ENCODE measurements at places on chromosomes 2 and 18. TPM values are rescaled to one million over a fixed set of nuclear protein-coding genes. Genes with fewer than 3 reads are reported as not detected.

The TMEM37 gene
- polyA plus RNA-seq: 4.7 TPM

The CFC1 gene
- 21.4 TPM for polyA plus RNA-seq

The HNRNPLL gene
- polyA plus RNA-seq: 53.2 TPM

The IL36G gene
- polyA plus RNA-seq: 0.29 TPM

The IFT172 gene
- 40.1 TPM for polyA plus RNA-seq

DNA sequence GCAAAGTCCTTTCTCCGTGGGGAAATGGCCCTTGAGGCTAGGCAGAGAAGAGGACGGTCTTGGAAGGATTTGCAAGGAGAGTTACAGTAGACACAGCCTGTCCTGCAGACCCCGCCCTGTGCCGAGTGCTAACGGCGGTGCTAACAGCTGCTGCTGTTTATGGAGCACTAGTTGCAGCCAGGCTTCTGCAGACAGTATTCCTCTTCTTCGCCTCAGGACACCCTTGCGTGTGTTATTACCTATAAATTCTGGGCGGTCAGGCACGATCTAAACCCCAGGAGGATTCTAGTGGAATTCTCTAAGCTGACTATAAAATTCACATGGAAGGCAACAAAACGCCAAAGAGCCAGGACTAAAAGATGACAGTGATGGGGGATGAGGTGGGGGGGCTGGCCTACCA is 139.8 kb downstream of the GLI2 start:
- no peak overlapping the region for H3K4me3 ChIP-seq
- no peak overlapping the region for H3K27ac ChIP-seq
- no peaks in the 10 kb centered on the region for H3K36me3 ChIP-seq
- peaks cover 6% of the 10 kb centered on the region for H3K27me3 ChIP-seq
- peak; percentile 66 for DNase-seq

DNA sequence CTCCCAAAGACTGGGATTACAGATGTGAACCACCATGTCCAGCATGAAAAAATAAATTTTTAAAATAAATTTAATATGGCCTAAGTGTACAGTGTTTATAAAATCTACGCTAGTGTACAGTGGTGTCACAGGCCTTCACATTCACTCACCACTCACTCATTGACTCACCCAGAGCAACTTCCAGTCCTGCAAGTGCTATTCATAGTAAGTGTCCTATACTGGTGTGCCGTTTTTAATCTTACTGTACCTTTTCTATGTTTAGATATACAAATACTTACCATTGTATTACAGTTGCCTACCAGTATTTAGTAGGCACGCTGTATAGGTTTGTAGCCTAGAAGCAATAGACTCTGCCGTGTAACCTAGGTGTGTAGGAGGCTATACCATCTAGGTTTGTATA is 291.6 kb upstream of the STON1 start:
- no peak for DNase-seq
- H3K36me3 ChIP-seq: no peaks in the 10 kb centered on the region
- H3K4me1 ChIP-seq: no peaks in the 10 kb centered on the region
- H3K27me3 ChIP-seq: no peaks in the 10 kb centered on the region
- no peak overlapping the region for H3K27ac ChIP-seq
- H3K4me3 ChIP-seq: no peak overlapping the region

GRCh38 chr2:127531221-127531648 is 4.2 kb upstream of the MYO7B start:
- no peak overlapping the region for H3K27ac ChIP-seq
- DNase-seq: no peak
- H3K4me3 ChIP-seq: no peak overlapping the region

DNA sequence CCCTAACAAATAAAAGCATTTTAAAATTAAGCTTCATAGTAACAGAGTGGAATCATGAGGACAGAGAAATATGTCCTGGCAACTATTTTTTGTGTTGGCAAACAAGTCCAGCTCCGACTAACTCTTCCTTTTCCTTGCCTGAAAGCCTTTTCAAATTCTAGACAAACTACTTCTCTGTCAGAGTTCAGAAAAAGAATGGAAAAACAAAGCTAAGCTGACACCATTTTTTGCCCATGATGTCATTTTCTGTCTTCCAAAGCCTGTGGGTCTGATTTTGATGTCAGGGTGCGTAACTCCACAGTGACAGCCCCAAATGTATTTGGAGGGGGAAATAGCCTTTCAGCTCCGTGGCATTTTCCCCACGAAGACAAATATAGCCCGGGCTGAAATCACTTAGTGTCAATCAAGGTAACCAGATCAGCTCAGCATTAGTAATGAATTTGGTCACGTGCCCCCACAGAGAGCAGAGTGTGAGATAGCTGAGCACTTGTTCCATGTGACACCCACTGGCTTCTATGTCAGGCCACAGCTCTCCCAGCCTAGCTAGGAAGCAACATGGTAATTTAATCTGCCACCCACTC is 233.0 kb upstream of the SIX2 start:
- peaks cover 4% of the 10 kb centered on the region for H3K4me1 ChIP-seq
- H3K36me3 ChIP-seq: no peaks in the 10 kb centered on the region
- no peaks in the 10 kb centered on the region for H3K27me3 ChIP-seq
- no peak overlapping the region for H3K4me3 ChIP-seq

- H3K27me3 ChIP-seq: no peaks in the 10 kb centered on the region
- H3K4me1 ChIP-seq: no peaks in the 10 kb centered on the region
- no peak overlapping the region for H3K4me3 ChIP-seq
- H3K36me3 ChIP-seq: no peaks in the 10 kb centered on the region
- DNase-seq: no peak
These were observed 167.4 kb downstream of the SP3 start for GRCh38 chr2:173797586-173798263.

DNA sequence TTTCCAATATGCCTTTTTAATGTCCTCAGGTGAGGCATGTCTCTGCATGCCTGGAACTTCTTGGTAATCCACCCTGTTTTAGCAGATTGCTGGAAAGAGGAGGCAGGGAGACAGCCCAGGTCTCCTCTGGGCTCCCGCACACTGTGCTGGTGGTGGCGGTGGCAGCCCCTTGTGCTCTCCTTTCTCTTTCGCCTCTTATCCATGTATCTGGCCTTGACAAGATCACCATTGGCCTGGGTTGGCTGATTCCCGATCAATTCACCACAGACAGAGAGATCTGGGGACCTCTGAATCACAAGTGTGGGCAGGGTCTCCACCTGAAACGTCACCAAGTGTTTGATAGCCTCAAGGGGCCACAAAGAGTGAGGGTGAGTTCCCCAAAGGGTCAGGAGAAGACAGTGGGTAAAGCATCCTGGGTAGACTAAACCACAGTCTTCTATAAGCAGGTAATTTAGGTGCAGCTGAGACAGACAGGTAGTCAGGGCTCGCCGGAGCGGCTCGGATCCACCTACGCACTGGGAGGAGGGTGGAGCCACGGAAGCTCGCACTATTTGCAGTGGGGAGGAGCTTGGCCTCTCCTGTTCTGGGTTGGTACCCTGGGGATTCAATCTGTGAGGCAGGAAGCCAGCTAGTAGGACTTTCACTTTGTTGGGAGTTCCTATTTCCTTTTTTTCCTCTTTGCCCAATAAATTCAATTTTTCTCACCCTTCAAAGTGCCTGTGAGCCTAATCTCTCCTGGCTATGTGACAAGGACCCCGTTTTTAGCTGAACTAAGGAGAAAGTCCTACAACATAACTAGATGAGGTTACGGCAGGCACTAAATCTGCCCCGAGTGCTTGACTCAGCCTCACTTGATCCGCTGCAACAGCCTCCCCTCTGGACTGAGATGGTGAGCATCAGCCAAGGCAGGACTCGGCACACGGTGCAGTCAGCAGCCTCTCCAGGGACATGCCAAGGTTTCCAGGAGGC is 57.6 kb downstream of the SLC4A3 start:
- no peak for DNase-seq
- peaks cover 6% of the 10 kb centered on the region for H3K4me1 ChIP-seq
- H3K27ac ChIP-seq: no peak overlapping the region
- H3K4me3 ChIP-seq: peak overlapping the region; percentile 16

GRCh38 chr18:25136416-25137196 is 215.4 kb downstream of the ZNF521 start:
- H3K36me3 ChIP-seq: no peaks in the 10 kb centered on the region
- no peaks in the 10 kb centered on the region for H3K27me3 ChIP-seq
- no peak overlapping the region for H3K4me3 ChIP-seq
- no peaks in the 10 kb centered on the region for H3K4me1 ChIP-seq

GRCh38 chr2:26670931-26671460 is 21.5 kb upstream of the KCNK3 start:
- no peak overlapping the region for H3K27ac ChIP-seq
- no peaks in the 10 kb centered on the region for H3K36me3 ChIP-seq
- H3K4me3 ChIP-seq: no peak overlapping the region
- DNase-seq: no peak
- peaks cover 3% of the 10 kb centered on the region for H3K27me3 ChIP-seq
- H3K4me1 ChIP-seq: no peaks in the 10 kb centered on the region

GRCh38 chr2:201978986-201979385 is 54.7 kb upstream of the FZD7 start:
- peaks cover 16% of the 10 kb centered on the region for H3K4me1 ChIP-seq
- H3K36me3 ChIP-seq: no peaks in the 10 kb centered on the region
- peaks cover 12% of the 10 kb centered on the region for H3K27me3 ChIP-seq
- H3K4me3 ChIP-seq: no peak overlapping the region

DNA sequence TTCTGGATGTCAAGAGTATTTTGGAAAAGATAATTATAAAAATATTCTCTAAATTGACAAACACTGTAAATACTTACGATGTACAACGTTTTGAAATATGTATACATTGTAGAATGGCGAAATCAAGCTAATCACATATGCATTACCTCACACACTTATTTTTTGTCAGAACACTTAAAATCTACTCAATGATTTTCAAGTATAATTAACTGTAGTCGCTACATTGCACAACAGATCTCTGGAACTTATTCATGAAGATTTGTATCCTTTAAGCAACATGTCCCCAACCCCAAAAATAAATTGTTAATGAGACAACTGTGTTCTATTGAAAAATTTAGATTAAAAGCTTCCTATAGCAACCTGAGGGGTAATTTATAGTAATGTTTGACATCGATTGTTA is 59.8 kb downstream of the C2orf74 start:
- DNase-seq: no peak
- peaks cover 6% of the 10 kb centered on the region for H3K36me3 ChIP-seq

- no peak for DNase-seq
- no peak overlapping the region for H3K4me3 ChIP-seq
- peaks cover 5% of the 10 kb centered on the region for H3K4me1 ChIP-seq
- no peaks in the 10 kb centered on the region for H3K27me3 ChIP-seq
- no peaks in the 10 kb centered on the region for H3K36me3 ChIP-seq
These were observed 116.2 kb downstream of the RBMS1 start for GRCh38 chr2:160377204-160377995.

DNA sequence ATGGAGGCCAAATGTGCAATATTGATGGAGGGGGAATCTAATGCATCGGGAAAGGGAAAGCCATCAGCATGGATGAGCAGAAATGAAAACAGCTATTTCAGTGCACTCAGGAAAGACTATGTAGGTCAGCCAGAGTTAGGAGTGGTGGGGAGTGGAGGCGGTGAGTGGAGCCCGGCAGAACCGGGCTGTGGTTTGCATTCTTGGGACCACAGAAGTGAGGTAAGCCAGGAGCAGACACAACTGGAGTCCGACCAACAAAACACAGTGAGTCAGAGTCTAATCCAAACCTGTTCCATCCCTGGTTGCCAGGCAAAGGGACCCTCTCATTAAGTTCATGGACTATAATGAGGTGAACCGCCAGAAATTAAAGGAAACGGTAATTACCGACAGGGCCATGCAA is 61.1 kb upstream of the RAB12 start:
- DNase-seq: no peak
- no peak overlapping the region for H3K27ac ChIP-seq
- no peak overlapping the region for H3K4me3 ChIP-seq
- H3K27me3 ChIP-seq: no peaks in the 10 kb centered on the region
- peaks cover 3% of the 10 kb centered on the region for H3K4me1 ChIP-seq
- no peaks in the 10 kb centered on the region for H3K36me3 ChIP-seq

- H3K4me3 ChIP-seq: no peak overlapping the region
- H3K4me1 ChIP-seq: no peaks in the 10 kb centered on the region
- H3K27me3 ChIP-seq: no peaks in the 10 kb centered on the region
These were observed 157.3 kb downstream of the CTNNA2 start for GRCh38 chr2:79670198-79670597.

DNA sequence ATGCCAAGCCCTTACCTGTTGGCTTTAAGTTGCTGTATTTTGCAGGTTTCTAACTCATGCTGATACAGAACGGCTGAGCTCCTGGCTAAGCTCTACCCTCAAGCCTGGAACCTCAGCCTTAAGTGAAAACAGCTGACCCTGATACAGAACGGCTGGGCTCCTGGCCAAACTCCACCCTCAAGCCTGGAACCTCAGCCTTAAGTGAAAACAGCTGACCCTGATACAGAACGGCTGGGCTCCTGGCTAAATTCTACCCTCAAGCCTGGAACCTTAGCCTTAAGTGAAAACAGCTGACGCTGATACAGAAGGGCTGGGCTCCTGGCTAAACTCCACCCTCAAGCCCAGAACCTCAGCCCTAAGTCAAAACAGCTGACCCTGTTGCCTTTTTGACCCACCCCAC is 17.6 kb upstream of the DNER start:
- no peaks in the 10 kb centered on the region for H3K27me3 ChIP-seq
- H3K4me3 ChIP-seq: no peak overlapping the region
- H3K4me1 ChIP-seq: no peaks in the 10 kb centered on the region
- no peak for DNase-seq
- no peaks in the 10 kb centered on the region for H3K36me3 ChIP-seq

DNA sequence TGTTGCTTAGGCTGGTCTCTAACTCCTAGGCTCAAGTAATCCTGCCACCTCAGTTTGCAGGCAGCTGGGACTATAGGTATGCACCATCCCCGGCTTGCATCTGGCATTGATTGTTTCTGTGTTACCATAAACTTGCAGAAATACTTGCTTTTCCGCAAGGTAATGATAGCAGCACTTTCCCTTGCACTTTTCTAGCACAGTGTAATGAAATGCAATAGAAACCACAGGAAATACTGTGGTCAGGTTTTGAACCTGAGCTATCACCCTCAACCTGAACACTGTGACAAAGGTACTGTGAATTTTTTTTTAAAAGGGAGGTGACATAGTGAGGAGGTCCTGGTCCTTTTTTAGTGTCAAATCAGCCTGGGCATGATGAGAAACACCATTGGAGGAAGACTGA is 38.3 kb downstream of the DHRS9 start:
- H3K36me3 ChIP-seq: no peaks in the 10 kb centered on the region
- DNase-seq: no peak
- H3K4me3 ChIP-seq: no peak overlapping the region
- H3K4me1 ChIP-seq: peaks cover 18% of the 10 kb centered on the region

DNA sequence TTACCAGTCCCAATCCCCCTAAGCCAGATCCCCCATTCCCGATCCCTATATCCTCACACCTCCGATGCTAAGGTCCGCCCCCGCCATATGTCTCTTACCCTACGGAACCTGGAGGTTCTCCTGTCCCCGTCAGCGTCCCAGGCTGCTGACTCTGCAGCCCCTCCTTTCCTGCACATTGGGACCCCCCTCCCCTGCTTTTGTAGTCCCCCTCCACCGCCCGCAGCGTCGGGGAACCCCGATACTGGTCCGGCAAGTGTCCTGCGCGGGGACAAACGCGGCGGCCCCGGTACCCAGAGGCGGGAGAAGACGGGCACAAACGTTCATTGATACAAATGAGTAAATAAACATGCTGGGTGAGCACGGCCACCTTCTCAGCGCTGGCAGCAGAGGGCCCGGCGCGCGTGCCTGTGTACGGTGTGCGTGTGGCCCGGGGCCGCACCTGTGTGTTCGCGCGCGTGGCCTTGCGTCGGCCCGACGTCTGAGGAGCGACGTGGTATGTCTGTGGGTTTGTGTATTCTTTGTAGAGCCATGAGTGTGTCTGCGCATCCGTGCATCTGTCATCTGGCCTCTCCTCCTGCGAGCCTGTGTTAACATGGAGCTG is 2.0 kb upstream of the CYP26B1 start:
- no peak overlapping the region for H3K27ac ChIP-seq
- peaks cover 3% of the 10 kb centered on the region for H3K36me3 ChIP-seq
- H3K4me1 ChIP-seq: peaks cover 58% of the 10 kb centered on the region

GRCh38 chr2:176117162-176117822 is 714 bp downstream of the HOXD10 start:
- H3K27me3 ChIP-seq: peaks cover 99% of the 10 kb centered on the region
- peak overlapping the region; percentile 35 for H3K4me3 ChIP-seq
- peak overlapping the region; percentile 57 for H3K27ac ChIP-seq
- H3K36me3 ChIP-seq: no peaks in the 10 kb centered on the region

All from spinal cord (tissue), 10 donors.